ENCODE measurements at places on chromosomes 13 and 19.

- no peak for DNase-seq
Observed at GRCh38 chr19:19944583-19944880, 43.8 kb downstream of the ZNF93 start.

GRCh38 chr19:38172001-38172400, 52.0 kb downstream of the DPF1 start:
- no peak for DNase-seq

DNA sequence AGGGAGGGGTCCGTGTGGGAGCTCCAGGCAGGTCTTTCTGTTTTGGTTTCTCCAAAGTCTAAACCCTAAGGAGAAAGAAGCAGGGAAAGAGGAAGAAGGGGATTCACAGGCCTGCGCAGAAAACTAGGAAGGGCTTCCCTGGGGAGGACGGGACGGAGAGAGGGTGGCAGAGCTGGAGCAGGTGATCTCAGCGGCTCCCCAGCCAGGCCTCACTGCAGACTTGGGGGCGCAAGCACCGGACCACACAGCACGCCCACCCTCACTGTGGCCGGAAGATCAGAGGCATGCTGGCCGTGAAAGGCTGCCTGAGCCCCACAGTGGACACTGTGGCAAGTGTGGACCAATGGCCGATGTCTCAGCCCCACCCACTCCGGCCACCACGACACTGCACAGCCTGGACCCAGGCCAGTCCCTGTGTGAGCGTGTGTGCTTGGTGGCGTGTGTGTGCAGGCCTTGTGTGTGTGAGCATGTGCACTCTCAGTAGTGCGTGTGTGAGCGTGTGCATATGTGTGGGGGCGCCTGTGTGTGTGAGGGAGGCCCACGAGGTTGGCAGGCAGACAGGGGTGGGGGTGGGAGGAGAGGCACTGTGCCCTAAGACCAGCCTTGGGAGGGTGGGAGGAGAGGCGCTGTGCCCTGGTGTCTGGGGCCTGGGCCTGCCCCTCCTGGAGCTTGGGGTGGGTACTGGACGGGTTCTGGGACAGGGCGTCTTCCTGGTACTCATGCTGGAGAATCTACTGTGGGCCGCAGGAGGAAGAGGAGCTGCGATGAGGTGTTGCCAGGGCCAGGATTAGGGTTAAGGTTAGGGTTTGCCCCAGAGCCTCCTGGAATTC, 15.4 kb upstream of the TMEM255B start:
- DNase-seq: no peak

DNA sequence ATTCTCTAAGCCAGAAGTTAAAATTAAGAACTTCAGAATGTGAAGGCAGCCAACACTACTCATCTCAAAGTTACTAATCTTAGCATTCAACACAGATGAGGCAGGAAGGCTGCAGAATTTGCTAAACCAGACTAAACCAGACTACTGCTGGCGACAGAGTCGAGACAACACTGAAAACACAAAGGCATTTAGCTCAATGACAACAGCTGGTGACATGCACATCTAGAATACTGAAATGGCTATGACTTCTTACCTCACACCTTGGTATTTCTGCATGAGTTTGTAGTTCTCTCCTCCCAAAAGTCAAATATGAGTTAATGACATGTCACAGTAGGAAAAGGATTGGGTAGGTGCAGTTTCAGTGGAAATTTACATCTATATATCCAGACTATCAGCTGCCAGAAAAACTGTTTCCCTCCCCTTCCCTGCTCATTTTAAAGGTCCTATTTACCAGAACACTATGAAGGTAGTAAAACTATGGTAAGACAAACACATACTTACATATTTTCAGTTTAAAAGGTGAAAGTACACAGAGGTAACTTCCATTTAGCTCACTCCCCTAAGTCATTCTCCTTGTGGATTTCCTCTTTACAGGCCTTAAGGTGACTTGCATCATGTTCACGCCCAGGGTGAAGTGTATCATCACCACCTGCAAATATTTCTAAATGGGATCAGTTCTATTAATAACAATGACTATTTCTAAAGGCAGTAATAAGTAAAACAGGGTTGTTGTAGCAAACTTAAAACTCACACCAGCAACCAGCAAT, 21.4 kb downstream of the FOXO1 start:
- no peak for DNase-seq

DNA sequence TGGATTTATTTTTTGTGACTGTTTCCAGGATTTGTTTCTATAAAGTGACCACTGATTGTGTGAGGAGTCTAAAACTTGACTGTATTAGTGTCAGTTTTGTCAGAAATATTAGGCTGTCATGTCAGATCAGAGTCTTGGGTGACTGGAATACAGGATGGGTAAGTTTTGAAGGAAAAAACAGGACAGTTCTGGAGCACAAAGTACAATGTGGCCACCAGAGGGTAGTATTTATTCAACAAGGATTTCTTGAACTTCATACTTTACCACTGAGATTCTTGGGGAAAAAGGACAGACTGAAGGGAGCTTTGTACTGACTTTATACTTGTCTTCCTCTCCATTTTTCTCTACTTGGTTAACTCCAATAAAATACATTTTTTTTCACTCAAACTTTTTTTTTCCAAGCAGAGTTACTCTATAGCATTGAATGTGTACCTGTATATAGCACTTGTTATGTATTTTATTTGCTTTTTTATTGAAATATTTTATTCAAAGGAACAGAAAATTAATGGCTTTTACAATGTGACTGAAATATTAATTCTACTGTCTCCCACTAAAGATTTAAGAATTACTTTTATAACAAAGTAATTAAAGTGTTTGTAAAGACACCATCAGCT, 51.1 kb downstream of the LMO7 start:
- DNase-seq: no peak

DNA sequence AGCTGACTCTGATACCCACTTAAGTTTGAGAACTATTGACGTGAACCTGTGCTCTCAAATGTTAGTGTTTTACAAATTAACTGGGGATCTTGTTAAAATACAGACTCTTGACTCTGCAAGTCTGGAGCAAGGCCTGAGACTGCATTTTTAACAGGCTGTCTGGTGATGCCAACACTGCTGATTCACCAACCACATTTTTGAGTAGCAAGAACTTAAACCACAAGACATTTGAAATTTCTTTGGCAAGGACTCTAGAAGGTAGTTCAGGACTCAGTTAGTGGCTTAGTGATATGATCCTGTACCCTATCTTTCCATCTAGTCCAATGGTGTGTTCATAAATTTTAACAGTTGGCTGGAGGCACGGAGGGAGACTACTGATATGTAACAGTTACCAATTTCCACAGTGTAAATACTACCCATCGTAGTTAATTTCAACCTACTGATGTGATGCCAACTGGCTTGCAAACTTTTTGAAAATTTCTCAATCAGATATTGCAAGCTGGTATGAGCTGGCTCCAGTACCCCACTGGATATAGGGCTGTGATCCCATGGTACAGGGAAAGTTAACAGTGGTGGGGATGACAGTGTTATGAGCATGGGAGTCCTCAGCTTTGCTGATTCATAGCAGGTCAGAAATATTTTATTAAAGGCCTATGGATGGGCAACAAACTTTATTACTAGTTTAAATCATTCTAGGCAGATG, 255.1 kb downstream of the TBC1D4 start:
- DNase-seq: no peak

DNA sequence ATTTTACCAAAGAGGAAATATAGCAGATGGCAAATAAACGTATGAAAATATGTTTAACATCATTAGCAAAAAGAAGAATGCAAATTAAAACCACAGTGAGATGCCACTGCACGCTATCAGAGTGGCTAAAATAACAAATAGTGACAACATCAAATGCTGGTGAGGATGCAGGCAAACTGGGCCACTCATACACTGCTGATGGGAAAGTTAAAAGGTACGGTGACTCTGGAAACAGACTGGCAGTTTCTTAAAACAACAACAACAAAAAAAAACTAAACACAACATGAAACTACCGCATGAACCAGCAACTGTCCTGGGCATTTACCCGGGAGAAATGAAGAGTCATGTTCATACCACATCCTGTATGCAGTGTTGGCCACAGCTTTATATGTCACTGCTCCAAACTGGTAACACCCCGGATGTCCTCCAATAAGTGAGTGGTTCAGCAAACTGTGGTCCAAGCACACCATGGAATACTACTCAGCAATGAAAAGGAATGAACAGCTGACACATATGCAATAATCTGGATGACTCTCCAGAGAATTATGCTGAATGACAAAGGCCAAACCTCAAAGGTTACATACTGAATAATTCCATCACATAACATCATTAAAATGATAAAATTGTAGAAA, 22.3 kb downstream of the EPS15L1 start:
- no peak for DNase-seq

- DNase-seq: no peak
Observed at GRCh38 chr19:13610039-13610691, 103.9 kb upstream of the CACNA1A start.

DNA sequence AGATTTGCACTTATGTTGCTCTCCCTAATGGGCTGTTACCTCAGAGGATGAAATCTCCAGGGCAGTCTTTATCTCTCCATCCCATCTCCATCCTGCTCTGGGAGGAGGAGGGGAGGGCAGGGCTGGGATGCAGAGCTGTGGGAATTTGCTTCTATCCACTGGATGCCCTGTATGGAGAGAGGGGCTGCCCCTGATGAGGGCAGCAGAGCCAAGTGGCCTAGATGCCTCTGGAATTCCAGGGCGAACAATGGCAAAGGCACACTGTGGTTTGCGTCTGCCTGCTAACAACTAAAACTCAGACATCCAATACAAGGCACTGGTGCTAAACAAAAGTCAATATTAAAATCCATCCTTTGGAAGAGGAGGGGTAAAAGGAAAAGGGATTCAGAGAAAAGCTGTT, 165.1 kb downstream of the COG6 start:
- DNase-seq: no peak

GRCh38 chr13:25503856-25504255, 132.1 kb downstream of the ATP8A2 start:
- DNase-seq: no peak

DNA sequence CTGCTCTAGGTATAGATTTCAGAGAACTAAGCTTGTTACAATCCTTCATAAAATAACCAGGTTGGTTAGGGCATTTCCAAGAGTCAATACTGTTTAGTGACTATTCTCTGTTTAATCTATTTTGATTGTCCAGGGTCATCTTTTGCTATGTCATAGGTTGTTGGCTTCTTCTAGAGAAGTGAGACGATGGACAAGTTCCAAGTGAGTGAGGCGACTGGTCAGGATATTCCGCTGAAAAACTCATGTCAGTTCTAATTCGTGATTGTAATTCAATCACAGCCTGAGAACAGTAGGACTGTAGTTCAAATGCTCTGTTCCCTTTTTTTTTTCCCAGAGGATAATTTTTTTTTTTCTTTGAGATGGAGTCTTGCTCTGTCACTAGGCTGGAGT, 15.8 kb upstream of the ALOX5AP start:
- no peak for DNase-seq

DNA sequence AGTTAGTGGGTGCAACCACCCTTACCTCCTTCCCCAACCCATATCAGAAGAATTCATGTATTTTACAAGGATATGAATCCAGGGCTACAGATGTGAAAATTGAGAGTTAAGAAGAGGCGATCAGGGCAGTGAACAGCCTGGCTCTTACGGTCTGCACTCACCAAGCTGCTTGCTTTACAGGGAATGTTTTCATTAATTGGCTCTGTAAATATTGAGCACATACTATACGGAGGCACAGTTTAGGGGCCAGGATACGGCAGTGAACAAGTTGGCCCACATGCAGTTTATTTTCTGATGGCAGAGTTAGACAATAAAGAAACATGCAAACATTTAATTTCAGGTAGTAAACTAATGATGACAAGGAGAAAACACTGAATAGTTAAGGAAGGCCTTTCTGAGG, 6.4 kb downstream of the POLR1D start:
- no peak for DNase-seq

- no peak for DNase-seq
Observed at GRCh38 chr13:99028890-99029289, 51.0 kb upstream of the DOCK9 start.

DNA sequence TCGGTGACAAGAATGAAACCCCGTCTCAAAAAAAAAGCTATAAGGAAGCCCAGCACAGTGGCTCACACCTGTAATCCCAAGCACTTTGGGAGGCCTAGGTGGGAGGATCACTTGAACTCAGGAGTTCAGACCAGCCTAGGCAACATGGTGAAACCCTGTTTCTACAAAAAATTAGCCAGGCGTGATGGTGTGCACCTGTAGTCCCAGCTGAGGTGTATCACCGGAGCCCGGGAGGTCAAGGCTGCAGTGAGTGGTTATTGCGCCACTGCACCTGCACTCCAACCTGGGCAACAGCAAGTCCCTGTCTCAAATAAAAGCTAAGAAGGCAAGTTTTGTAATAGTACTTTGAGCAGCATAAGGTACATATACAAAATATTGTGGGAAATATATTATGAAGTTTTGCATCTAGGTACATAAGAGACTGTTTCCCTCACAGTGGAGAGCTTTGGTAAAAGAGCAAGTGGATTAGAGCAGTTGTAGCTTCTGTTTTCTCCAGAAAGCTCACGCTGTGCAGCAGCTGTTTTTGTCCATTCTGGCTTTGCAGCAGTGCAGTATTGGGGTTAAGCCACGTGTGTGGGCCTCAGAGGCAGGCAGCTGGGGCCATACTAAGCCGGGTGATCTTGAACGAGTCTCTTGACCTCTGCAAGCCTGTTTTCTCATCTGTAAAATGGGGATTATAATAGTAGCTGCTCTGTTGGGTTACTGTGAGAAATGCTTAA, 35.4 kb downstream of the ARHGAP35 start:
- DNase-seq: no peak

DNA sequence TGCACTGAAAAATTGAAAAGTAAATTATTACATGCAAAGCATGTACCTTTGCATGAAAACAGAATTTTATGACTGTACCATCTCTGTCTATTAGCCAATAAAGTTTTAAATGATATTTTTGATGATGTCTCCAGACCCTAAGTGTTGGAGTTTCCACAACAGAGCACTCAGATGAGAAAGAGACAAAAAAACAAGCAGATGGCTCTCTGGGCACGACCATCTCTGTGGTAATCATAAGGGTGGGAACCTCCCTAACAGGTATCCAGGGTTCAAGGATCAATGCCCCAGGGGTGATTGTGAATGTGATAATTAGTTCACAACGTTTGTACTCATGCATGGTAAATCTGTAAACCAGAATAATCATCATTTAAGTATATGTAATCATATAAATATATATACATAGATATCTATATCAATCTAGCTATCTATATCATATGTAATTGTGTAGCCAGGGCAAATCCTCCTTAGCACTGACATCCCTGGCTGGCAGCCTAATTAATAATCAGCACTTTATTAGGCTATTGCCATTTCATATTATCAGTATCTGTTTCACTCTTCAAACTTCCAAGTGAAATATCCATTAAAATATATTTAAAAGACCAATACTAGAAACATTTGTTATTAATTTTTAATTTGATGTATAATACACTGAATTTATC, 41.2 kb upstream of the FAM124A start:
- no peak for DNase-seq

- no peak for DNase-seq
Observed at GRCh38 chr13:73733706-73734105, 400.5 kb downstream of the KLF12 start.

- no peak for DNase-seq
Observed at GRCh38 chr13:38519229-38519911, 167.5 kb upstream of the FREM2 start.

DNA sequence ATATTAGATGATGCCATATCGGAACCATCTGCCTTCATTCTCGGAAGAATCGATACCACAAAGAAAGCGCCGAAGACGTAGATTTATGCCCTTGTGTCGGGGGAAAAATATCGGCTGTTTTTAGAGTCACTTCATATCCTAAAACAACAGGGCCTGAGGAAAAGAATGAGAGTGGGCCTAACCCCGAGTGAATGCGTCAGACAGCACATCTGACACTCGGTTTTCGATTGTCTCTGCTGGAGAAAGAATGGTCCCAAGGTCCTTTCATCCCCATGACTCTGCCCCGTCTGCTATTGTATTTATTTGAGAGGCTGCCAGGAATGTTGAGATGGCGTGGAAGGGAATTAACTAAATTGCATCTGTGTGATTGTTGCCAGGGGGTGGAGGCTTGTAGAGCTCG, 46.1 kb downstream of the CHST8 start:
- no peak for DNase-seq

Data from esophagus squamous epithelium (tissue), 5 donors.